ENCODE measurements at places on chromosomes 5 and 9.

GRCh38 chr5:176687881-176688280 is 40.6 kb downstream of the TSPAN17 start:
- DNase-seq = no peak

DNA sequence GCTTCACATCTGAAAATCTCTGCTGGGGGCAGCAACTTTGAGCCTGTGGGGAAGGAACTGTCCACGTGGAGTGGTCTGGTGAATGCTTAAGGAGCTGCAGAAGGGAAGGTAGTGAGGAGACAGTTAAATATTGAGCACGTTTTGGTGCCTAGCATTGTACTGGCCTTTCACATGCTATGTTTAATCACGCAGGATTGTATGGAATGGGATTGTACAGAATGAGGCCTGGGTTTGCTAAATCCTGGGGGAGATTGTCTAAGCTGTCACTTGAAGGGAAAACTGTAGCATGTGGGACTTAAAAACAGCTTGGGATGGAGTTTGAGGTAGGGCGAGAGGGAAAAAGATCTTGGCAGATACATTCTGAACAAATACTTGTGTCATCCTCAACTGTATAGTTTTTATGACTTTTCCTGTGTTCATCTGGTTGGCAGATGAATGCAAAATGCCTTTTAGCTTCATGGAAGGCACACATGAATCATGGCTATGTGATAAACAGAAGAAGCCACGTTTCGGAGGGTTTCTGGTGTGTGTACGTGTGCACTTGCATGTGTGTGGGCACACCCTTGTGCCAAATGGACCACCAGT is 106.6 kb downstream of the TMC1 start:
- DNase-seq = no peak

DNA sequence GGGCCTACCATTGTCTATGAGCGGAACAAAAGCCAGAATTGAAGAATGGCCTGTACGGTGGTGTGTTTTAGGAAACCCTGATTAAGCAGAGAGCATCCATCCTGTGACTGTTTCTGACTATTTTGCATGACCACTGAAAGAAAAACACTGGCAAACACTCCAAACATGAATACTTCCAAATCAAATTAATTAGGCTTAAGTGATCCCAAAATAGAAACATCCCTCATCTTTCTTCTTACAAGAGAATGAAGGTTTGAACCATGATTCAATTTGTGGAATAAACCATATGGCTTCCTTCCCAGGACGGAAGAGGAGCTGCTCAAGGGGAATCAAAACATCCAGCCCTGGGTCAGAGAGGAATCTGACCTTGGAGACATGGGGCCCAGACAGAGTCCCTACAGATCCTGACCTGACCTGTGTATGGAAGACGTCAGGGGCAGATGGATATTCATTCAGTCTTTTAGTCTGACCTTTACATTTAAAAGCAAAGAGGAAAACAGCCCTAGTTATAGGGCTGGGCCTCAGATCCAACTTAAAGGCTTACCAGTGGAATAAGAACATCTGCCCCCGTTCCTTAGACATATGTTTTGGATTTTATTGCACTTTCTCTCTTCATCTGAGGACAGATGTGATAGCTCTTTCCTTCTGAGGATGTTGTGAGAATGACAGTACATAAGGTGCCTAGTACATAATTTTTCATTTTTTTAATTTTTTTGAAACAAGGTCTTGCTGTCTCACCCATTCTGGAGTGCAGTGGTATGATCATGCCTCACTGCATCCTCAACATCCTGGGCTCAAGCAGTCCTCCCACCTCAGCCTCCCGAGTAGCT is 17.6 kb upstream of the RECK start:
- DNase-seq = no peak

DNA sequence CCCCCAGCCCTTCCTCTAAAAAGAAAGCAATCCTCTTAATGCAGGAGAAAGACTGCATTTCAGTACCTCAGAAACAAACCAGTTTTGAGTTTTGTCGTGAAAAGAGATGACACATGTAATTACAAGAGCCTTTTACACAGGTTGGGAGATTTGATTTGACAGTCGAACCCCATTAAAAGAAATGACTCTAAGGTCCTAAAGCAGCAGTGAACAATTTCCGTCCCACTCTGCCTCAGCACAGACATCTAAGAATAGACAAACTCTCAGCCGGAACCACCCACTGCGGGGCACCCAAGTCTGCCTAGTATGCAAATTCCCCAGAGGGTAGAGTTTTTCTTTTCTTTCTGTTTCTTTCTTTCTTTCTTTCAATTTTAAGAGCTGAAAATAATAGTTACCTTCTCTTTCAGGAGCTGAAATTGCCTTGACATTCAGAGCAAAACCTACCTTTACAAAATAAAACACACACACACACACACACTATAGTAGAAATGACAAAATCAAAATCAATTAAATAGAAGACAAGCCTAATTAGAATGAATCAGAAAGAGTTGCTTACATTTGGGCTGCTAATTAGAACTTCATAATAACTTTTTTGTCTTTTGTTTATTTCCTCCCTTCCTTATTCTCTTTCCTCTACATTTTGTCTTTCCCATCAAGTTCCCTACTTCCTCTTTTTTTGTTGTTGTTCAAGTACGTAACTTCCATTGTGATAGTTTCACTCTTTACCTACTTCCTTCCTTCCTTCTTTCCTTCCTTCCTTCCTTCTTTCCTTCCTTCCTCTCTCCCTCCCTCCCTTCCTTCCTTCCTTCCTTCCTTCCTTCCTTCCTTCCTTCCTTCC is 65.1 kb downstream of the BASP1 start:
- DNase-seq = peak; percentile 73

GRCh38 chr9:61671276-61671973 is 481.6 kb downstream of the SPATA31A7 start:
- DNase-seq = no peak

DNA sequence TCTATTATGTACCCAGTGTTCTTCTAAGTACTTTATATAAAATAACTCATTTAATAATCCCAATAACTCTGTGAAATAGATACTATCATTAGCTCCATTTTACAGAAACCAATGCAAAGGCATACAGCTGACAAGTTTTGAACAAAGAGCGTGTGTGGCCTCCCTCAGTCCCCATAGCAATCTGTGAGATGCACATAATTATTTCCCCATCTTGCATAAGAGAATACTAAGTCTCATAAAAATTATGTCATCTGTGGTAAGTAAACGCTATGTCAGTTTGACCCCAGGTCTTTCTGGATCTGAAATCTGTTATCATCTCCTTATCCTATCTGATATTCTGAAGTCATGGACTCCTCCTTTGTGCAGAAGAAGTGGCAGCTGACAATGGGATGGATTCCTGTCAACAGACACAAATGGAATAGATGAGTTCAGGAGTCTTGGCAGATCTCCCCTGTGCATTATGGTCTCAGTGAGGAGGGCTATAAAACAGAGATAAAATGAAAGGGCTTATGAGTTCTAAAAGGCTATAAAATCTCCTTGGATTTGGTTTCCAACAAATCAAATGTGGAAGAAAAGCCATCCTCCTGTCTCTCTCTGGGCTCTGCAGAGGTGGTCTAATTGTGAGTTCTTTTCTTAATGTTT is 162.5 kb upstream of the TLE4 start:
- no peak for DNase-seq

DNA sequence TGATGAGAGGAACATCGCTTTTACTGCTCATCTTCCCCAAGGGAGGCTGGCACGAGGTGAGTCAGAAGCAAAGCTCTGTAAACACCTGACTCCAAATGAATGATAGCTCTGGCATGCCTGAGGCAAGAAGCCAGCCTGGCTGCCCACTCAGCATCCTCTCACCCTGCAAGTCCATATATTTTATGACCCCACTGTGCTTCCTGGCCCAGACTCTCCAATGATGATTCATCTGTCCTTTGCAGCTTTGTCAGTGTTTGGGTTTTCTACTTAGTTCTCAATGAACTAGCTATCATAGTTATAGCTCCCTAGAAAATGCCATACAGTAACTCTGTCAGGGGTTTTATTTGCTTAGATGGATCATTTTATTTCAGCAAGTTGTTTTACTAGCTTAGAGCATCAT is 52.1 kb upstream of the FSTL4 start:
- no peak for DNase-seq

DNA sequence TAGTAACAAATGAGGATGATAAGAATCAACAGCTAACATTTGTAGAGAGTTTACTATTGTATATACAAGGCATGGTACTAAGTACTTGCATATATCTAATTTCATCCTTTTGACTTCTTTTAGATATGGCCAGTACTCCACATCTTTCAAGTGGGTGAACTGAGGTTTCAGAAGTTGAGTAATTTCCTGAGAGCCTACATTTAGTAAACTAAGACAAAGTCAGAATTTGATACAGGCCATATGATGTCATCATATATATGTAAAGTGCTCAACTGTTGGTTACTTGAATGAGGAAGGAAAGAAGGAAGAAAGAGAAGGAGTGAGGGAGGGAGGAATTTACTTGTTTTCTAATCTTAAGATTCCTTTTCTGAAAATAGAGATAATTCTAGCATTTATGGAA is 52.8 kb downstream of the GRIA1 start:
- no peak for DNase-seq

- DNase-seq = no peak
Measured at GRCh38 chr5:96283589-96283988, 149.5 kb downstream of the PCSK1 start.

Measured in NB4 (cell line).